ENCODE measurements at places on chromosomes 7 and 10.

GRCh38 chr10:104811166-104811565, 170.1 kb downstream of the SORCS3 start:
- DNase-seq = no peak

DNA sequence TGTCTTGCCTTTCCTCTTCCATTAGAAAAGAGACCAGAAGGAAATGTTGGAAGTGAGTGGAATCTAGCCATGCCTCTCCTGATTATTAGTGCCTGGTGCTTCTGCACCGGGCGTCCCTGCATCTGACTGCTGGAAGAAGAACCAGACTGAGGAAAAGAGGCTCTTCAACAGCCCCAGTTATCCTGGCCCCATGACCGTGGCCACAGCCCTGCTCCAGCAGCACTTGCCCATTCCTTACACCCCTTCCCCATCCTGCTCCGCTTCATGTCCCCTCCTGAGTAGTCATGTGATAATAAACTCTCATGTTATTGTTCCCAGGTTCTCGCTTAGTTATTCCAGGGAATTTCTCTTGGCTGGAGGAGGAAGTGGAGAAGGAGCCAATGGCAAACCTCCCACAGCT, 4.2 kb downstream of the TMEM176A start:
- no peak for DNase-seq

DNA sequence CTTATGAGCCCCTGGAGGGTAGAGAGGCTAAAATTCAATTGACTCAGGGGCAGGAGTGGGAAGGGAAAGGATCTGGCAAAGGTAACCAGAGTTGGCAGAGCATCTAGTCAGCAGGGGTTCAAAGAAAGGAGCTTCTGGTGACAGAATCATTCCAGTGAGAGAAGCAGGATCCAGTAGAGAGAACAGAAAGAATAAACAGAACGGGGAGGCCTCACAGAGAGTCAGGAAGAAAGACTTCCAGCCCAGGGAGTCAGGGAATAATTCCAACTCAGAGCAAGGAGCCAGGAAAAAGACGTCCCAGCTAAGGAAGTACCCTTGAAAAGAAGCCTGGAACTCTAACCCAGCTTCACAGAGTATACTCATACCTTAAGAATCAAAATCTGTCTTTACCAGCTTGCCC, 66.6 kb upstream of the CPXM2 start:
- DNase-seq = no peak

GRCh38 chr10:126215746-126216631, 172.3 kb downstream of the ADAM12 start:
- no peak for DNase-seq

DNA sequence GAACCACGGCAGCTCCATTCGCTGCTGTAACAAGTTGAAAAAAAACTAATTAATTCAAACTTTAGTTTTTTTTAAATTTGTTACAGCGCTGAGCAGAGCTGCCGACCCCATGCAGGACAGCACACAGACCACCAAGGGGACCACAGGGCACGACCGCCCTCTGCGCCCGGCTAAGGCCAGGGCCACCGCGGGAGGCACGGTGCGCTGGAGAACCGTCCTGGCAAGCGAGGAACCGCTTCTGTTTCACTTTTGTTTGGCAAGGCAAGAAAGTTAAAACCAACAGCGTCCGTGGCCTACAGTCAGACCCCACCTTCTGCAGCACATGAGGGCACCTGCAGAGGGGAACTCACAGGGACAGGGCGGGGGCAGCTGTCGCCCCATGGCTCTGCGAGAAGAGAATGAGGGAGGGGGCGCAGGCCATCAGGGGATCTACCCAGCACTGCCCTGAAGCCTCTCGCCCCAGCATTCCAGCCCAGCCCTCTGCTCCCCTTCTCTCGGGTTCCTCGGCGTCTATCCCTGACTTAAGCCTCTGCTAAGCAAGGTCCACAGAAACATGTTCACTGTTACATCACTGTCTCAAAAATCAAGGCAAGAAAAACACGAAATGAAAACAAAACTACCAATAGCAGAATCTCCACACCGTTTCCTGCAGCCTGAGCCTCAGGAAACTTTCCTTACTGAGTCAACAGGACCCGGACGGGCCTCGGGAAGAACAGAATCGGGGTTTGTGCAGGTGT, 204.4 kb downstream of the DIP2C start:
- no peak for DNase-seq

DNA sequence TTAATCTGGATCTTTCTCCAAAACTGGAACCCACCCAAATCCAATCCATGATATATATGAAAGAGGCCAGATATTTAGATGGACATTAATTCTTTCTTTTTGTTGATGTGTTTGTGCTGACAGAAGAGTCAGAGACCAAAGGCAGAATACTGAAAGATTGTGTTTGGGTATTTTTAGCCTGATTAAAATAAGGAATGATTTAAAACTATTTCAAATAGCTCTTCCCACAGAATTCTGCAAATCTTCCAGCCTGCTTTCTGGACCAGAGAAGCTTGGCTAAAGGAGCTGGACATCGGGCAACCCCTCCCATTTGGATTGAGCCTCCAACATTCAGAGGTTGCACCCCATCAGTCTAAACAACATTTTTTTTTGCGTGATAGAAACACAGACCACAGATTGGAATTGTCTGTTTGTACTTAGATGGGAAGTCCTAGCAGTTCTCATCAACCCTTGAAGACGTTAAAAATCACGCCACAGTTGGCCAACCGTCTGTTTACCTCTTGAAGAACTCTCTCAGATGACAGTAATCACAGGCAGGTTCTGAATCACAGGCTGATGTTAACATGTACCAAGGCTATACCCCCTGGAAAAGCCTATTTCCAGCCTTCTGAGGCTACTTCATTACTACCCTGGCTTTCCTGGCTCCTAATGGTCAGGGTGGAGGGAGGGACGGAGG, 155.2 kb upstream of the NRP1 start:
- no peak for DNase-seq

DNA sequence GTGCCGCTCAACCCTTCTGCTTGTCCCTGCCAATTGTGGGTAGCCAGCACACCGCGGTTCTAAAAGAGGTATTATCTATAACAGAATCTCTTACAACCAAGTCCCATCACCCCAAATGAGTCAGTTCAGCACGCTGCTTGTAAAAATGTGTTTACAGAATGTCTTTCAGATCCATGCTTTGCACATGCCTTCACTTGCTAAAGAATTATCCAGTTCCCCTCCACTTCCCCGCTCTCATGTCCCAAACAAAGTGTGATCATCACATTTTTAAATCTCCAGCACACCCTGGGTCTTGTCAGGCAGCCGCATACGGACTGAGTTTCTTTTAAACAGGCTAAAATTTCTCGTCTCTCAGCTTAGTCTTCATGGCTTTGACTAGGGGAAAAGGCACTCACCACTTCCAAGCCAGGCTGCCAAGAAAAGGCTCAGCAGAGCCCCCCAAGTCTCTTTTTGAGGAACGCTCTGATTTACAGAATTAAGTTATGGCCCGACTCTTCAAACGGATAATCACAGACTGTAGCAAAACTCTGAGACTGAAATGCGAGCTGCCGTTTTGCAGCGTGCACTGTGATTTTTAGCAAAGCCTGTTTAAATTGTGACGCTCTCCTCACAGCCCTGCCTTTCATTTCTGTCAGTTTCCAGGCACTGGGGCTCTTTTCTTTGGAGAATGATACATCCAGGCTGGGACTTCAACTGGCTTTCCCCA, 29.8 kb upstream of the FGFR2 start:
- no peak for DNase-seq

Measured in amygdala (tissue), 56 donors.